ENCODE measurements at places on chromosomes 2 and 18. TPM values are rescaled to one million over a fixed set of nuclear protein-coding genes. Genes with fewer than 3 reads are reported as not detected.

Gene REG3A
- total RNA-seq, result not detected

DNA sequence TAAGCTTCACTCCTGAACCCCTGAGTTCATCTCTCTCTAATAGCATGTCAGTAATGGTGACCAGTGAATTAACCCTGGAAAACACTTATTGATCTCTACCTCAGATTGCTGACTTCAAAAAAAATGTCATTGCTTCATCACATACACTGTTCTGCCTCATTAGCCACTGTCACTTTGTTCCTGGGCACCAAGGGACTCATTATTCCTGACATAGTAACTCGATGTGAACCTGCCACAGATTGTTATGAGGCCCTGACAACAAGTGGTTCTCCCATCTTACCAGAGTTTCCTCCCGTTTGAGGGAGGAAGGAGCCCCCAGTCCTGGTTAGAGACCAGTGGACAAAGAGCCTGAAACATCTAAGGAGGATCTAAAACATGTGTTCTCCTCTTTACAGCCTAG is 403.3 kb upstream of the SMIM21 start:
- DNase-seq, result no peak
- no peaks in the 10 kb centered on the region for H3K27me3 ChIP-seq
- H3K4me3 ChIP-seq, result no peak overlapping the region
- peaks cover 3% of the 10 kb centered on the region for H3K4me1 ChIP-seq
- no peaks in the 10 kb centered on the region for H3K36me3 ChIP-seq
- no peak overlapping the region for H3K27ac ChIP-seq

DNA sequence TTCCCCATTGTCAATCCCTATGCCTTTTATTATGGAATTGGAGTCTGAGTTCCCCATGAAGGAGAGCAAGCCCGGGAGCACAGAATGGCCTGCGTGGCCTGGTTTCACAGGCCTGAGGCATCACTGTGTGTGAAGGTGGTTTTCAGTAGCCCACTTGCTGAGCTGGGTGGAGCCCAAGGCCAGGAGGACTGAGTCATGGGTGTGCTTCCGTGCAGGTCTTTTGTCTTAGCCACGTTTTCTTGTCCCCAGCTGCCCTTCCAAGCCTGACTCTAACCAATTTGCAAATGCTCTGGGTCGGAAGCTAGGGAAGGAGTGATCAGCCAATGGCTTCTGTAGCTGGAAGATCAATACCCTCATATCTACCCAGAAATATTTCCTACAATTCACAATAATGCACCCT is 119.2 kb downstream of the MAPK4 start:
- H3K27ac ChIP-seq, result no peak overlapping the region
- no peak for DNase-seq
- no peaks in the 10 kb centered on the region for H3K4me1 ChIP-seq
- H3K27me3 ChIP-seq, result no peaks in the 10 kb centered on the region
- no peaks in the 10 kb centered on the region for H3K36me3 ChIP-seq

- no peak for DNase-seq
- no peaks in the 10 kb centered on the region for H3K36me3 ChIP-seq
- H3K4me1 ChIP-seq, result no peaks in the 10 kb centered on the region
- H3K4me3 ChIP-seq, result no peak overlapping the region
- H3K27ac ChIP-seq, result no peak overlapping the region
- H3K27me3 ChIP-seq, result no peaks in the 10 kb centered on the region
Measured at GRCh38 chr2:211259831-211260476, 703.6 kb downstream of the CPS1 start.

- no peaks in the 10 kb centered on the region for H3K27me3 ChIP-seq
- H3K27ac ChIP-seq, result no peak overlapping the region
- H3K4me3 ChIP-seq, result no peak overlapping the region
- no peaks in the 10 kb centered on the region for H3K36me3 ChIP-seq
Measured at GRCh38 chr2:53445383-53446070, 322.1 kb upstream of the CHAC2 start.

DNA sequence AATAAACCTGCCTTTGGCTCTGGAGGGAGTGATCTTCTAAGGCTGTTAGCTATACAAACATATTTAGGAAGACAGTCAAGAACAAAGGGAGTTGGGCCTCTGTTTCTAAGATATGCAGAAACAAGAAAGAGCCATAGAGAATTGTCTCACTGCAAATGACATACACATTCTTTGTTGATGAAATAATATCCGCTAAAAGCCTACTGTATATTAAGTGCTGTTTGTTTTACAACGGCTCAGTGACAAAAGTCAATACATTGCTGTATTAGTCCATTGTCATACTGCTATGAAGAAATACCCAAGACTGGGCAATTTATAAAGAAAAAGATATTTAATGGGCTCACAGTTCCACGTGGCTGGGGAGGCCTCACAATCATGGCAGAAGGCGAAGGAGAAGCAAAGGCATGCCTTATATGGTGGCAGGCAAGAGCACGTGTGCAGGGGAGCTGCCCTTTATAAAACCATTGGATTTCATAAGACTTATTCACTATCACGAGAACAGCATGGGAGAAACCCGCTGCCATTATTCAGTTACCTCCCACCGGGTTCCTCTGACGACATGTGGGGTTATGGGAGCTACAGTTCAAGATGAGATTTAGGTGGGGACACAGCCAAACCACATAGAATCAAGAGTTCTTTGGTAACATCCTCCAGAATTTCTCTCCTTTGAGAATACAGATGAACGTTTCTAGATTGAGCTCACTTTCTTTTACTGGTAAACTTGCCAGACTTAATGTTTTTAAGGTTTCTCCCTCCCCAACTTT is 157.8 kb downstream of the PIK3C3 start:
- no peaks in the 10 kb centered on the region for H3K4me1 ChIP-seq
- no peak for DNase-seq
- H3K4me3 ChIP-seq, result no peak overlapping the region
- no peaks in the 10 kb centered on the region for H3K27me3 ChIP-seq
- no peak overlapping the region for H3K27ac ChIP-seq
- no peaks in the 10 kb centered on the region for H3K36me3 ChIP-seq

- DNase-seq, result no peak
- no peak overlapping the region for H3K4me3 ChIP-seq
- no peak overlapping the region for H3K27ac ChIP-seq
- no peaks in the 10 kb centered on the region for H3K27me3 ChIP-seq
- H3K4me1 ChIP-seq, result no peaks in the 10 kb centered on the region
- H3K36me3 ChIP-seq, result no peaks in the 10 kb centered on the region
Measured at GRCh38 chr2:15198051-15198450, 363.1 kb downstream of the NBAS start.

- no peak overlapping the region for H3K4me3 ChIP-seq
- DNase-seq, result no peak
- no peaks in the 10 kb centered on the region for H3K27me3 ChIP-seq
- no peak overlapping the region for H3K27ac ChIP-seq
Measured at GRCh38 chr2:217357886-217358620, 498.2 kb upstream of the TNP1 start.
